ENCODE measurements at places on chromosomes 3 and 15.

GRCh38 chr3:178170698-178171535 lies 365.3 kb upstream of the KCNMB2 start:
- DNase-seq, result no peak

- DNase-seq, result peak; percentile 25
Observed at GRCh38 chr15:41284427-41285177, 47.8 kb downstream of the OIP5 start.

DNA sequence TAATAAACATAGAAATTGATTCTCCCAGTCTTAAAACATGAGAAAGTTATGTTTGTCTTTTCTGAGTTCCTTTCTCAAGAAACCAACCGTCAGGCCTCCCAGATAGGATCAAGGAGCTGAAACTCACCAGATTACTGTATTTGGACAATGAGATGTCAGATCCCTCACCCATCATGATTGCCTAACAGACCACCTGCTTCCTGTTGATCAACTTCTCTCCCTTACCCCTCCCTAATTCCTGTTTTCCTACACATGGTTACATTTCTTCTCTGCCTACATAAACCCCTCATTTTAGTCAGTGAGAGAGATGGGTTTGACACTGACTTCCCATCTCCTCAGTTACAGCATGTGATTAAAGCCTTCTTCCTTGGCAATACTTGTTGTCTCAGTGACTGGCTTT lies 917.5 kb downstream of the FHIT start:
- no peak for DNase-seq

DNA sequence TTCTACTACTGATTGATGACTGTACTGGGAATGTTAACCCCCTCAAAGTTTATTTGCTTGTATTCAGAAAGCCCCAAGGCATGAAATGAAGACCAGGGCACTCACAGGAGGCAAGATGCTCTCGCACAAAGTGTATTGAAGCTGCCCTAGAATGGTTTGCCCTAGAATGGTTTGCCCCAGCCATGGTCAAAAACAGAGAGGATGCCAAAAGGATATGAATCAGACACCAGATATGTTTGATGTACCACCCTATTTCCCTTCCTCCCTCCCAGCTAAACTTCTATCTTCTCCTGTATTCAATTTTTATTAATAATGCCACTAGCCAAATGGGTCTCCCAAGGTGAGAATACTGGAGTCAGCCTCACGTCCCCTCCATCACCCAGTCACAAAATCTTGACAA lies 101.3 kb downstream of the TMCO5A start:
- DNase-seq, result no peak

- DNase-seq, result no peak
Observed at GRCh38 chr3:196341137-196341536, 2.9 kb upstream of the TM4SF19 start.

DNA sequence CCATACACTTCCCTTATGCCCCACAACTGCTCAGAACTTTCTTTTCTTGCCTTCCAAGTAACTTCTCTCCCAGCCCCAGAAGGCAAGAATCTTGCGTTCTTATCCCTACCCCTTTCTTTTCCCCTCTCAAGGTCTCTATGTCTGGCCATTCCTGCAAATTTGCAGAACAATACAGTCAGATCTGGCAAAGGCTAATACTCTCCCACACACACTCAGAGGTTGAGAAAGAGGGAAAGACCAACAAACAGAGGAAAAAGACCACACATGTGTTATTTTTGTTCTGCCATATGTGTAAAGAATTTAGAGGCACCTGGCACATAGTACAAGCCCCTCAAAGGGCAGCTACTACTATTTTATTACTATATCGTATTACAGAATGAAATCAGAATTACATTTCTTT lies 25.7 kb downstream of the GJD2 start:
- DNase-seq, result no peak

GRCh38 chr15:101533371-101534140 lies 44.0 kb upstream of the PCSK6 start:
- DNase-seq, result no peak

GRCh38 chr3:674116-674515 lies 418.7 kb upstream of the CNTN6 start:
- DNase-seq, result no peak

DNA sequence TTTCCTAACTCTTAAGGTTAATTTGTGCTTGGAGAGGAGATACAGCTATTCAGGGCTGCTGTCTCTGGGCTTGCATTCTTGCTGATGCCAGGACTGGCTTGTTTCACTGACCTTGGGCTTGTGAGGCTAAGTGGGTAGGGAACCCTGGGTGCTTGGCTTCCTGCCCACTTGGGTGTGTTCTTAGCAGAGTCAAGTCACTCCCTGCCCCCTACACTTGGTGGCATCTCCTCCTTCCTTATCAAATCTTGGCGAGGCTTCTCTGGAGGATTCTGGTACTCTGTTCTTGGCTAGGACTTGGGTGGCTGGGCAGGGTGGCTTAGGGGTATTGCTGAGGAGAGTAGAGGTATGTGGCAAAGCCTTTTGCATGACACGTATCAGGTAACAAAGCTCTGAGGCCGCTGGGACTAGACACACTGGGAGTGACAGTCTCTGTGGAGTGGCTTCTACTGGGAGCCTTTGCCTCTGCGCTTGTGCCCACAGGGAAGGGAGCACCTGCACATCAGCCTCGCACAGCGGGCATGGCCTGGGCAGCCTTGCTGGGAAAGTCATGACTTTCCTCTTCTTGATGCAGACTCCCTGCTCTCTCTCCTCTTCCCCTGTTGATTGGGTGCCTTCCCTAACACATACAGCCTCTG lies 41.8 kb downstream of the CHCHD6 start:
- DNase-seq, result no peak

GRCh38 chr3:73448761-73449301 lies 175.9 kb downstream of the PDZRN3 start:
- no peak for DNase-seq

- DNase-seq, result no peak
Observed at GRCh38 chr3:13451301-13451673, 28.8 kb upstream of the HDAC11 start.

DNA sequence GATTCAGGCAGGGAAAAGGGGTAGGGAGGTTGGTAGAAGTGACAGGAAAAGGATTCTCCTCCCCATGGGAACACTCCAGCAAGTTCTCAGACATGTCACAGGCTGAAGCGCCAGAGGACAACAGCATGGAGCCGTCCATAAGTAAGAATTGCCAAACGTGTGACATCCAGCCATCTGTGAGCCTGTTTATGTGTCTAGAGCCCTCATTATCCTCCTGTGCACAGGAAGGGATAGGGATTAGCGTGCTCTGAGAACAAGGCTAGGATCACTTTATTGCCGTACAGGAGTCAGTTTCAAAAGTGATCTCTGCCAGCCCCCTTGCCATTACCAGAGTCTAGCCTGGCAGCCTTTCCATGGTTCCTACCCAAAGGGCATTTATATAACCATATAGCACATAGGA lies 549.5 kb downstream of the NTRK3 start:
- DNase-seq, result peak; percentile 76

GRCh38 chr3:37395286-37395685 lies 220.9 kb upstream of the LRRFIP2 start:
- no peak for DNase-seq

DNA sequence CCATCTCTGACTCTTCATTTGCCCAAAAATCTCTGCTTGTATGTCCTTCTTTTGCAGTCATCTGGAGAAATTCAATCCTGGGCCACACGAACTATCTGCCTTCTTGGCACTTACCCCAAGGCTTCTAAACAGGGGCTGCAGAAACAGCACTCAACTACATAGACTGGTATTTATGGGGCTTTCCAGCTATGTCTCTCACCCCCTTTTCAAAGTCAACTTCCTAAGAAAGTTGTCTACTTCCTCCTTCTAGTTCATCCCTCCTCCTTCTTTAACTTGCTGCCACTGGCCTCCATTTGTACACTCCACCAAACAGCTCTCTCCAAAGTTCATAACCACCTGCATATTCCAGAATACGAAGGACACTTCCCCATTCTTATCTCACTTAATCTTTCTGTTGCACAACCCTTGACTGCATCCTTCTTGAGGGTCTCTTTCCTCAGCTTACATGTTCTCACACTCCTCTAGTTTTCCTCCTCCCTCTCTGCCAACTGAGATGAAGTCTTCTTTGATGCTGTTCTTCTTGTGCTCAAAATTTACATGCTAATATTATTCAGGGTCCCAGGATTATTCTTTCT lies 55.2 kb downstream of the PLD1 start:
- no peak for DNase-seq

GRCh38 chr15:83837945-83838571 lies 184.1 kb downstream of the ADAMTSL3 start:
- peak; percentile 39 for DNase-seq

GRCh38 chr3:153979418-153980251 lies 141.6 kb upstream of the ARHGEF26 start:
- no peak for DNase-seq

GRCh38 chr3:72245183-72245811 lies 460.3 kb upstream of the PROK2 start:
- peak; percentile 60 for DNase-seq

DNA sequence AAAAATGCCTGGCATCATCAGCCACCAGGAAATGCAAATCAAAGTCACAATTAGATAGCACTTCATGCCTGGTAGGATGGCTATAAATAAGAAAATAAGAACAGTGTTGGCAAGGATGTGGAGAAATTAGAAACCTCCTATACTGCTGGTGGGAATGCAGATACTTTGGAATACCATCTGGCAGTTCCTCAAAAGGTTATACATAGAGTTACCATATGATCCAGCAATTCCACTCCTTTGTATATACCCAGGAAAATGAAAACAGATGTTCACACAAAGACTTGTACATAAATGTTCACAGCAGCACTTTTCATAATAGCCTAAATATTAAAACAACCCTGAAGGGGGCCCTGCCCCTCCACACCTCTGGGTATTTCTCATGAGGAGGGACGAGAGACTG lies 13.7 kb downstream of the ACSBG1 start:
- no peak for DNase-seq

DNA sequence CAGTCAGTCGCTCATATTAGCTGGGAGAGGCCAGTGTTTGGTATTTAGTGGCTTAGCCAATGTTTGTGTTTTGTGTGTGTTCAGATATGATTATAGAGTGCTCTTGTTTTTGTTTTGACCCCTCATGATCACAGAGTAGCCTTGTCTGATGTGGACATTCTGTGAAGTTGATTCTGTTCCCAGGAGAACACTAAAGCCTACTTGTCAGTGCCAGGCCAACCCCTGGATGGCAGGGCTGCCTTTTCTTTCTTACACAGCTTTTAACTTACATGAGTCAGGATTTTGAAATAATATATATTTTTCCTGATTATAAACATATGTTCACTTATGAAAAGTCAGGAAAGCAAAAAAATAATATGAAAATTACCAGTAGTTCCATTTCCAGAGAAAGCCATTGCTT lies 11.9 kb downstream of the CFAP161 start:
- no peak for DNase-seq

GRCh38 chr3:34361921-34362320 lies 563.5 kb downstream of the PDCD6IP start:
- no peak for DNase-seq

GRCh38 chr15:68494573-68495110 lies 62.7 kb upstream of the ITGA11 start:
- no peak for DNase-seq

- no peak for DNase-seq
Observed at GRCh38 chr3:61569856-61570580, 8.6 kb downstream of the PTPRG start.

- peak; percentile 50 for DNase-seq
Observed at GRCh38 chr15:40894681-40895448, 615 bp downstream of the VPS18 start.

- DNase-seq, result no peak
Observed at GRCh38 chr3:27976933-27977332, 254.8 kb upstream of the EOMES start.

- no peak for DNase-seq
Observed at GRCh38 chr3:169929830-169930519, 18.6 kb downstream of the SAMD7 start.

GRCh38 chr3:186413615-186414415 lies 51.8 kb upstream of the DGKG start:
- peak; percentile 93 for DNase-seq

DNA sequence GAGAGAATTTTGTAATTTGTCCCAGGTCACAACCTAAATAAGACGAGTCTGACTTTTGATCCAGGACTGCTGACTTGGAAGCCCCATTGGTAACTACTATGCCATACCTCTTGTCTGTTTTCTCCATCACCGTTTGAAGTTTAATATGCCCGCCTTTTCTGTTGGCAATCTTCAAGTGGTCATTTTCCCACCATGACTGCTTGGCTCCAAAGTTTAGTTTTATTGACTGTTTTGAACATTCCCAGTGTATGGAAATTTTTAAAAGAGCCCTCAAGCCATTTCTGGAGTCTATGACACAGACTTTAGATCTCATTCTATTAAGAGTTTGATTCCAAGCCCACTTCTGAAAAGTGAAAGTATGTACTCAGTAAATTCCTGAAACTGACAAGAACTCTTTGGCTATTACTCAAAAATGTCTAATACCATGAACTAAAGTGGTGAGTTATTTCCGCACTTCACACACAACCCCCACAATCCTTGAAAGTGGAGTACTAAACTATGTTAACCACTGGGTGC lies 136.7 kb upstream of the ADAMTS9 start:
- DNase-seq, result no peak

GRCh38 chr15:36632226-36632625 lies 52.8 kb downstream of the CDIN1 start:
- no peak for DNase-seq

DNA sequence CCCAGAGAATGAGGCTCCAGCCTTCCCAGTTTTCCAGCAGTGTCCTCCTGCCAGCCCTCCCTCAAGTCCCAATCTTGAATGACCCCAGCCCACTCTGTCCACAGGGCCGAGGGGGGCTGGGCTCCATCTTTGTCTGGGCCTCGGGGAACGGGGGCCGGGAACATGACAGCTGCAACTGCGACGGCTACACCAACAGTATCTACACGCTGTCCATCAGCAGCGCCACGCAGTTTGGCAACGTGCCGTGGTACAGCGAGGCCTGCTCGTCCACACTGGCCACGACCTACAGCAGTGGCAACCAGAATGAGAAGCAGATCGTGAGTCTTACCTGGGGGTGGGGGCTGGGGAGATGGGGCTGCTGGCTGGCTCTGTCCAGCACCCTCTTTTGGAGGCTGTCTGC lies 5.6 kb upstream of the FES start:
- DNase-seq, result no peak

GRCh38 chr15:62832231-62832630 lies 210.3 kb upstream of the TPM1 start:
- DNase-seq, result no peak

DNA sequence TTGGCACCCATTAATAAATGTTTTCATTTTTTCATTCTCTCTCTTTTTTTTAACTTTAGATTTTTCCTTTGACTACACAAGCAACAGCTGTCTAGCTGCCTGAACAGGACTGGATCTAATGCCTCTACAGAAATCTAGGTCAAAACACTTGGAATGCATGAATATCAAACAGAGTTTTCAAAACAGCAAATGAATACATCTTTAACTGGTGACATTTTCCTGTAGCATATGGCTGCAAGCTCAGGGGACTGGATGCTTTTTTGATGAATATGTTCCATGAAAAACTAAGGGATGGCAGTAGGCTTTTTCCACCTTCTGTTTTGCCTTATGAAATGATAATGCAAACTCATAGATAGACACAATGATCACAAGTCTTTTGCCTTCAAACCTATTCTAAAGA lies 661.7 kb downstream of the MCTP2 start:
- DNase-seq, result peak; percentile 70

- DNase-seq, result peak; percentile 92
Observed at GRCh38 chr3:9396301-9396631, 1.1 kb upstream of the SETD5 start.

- no peak for DNase-seq
Observed at GRCh38 chr3:153137626-153138025, 24.4 kb upstream of the RAP2B start.

Measured in cerebellar cortex (tissue), 1 donor.